T-helper 17 cell (primary cell): ENCODE measurements at places on chromosomes 1 and 21. TPM values are rescaled to one million over a fixed set of nuclear protein-coding genes. Genes with fewer than 3 reads are reported as not detected.

Gene L1TD1
- not detected for total RNA-seq

Gene USH2A
- total RNA-seq: not detected

DNA sequence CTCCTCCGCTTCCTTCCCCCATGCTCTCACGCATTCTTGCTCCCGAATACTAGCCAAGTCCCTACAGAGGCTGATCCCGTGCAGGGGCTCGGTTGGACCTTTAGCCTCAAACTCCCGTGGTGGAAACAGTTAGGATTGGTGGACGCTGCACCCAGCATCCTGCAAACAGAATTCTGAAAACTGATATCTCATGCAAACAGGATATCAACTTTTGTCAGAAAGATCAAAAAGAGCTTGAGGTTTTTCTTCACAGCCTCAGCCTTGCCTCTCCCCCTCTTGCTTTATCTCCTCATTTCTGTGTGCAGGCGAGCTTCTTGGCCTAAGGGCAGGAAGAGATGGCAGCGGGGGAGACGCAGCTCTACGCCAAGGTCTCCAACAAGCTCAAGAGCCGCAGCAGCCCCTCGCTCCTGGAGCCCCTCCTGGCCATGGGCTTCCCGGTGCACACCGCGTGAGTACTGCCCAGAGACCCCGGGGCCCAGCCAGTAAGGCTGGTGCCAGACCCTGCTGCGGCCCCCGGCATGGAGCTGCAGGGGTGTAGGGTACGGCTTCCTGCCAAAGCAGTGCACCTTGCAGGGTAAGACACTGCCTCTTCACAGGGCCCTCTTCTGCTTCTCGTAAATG lies at the start of gene UBASH3A:
Gene UBASH3A, plus strand, starts transcription at position 292 of the 621 bp plus-strand sequence. Its CDS starts 44 bp downstream, at position 336.
- DNase-seq: peak; percentile 11

Gene ATP5PO
- 113 TPM for total RNA-seq

Gene TBX15
- not detected for total RNA-seq

Gene INAVA
- total RNA-seq: 0.25 TPM

Gene HIVEP3
- 13.9 TPM for total RNA-seq

- no peak for DNase-seq
Measured at GRCh38 chr1:55707196-55707595, 492.0 kb upstream of the USP24 start.

Gene BEST4
- 1.4 TPM for total RNA-seq

DNA sequence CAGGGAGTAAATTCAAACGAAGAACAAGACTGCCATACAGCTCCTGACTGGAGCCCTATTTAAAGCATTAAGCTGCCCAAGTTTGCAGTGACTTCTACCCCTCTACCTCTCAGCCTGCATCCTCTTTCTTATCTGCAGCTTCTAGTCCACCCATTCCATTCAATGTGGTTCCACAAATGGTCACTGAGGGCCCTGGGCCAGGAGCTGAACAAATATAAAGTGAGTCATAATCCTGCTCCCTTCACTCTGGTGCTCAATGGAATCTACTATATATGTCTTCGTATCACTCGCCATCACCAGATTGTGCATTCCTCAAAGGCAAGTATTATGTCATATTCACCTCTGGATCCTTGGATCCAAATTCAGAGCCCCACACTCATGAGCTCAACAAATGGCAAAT lies 398.7 kb downstream of the BRINP2 start:
- DNase-seq: no peak

- DNase-seq: no peak
Measured at GRCh38 chr1:203076031-203076511, 9.7 kb downstream of the MYOG start.

Gene TNFRSF25
- 433 TPM for total RNA-seq

Gene SPRR2G
- total RNA-seq: not detected

Gene SH2D5
- total RNA-seq: not detected

Gene IFNLR1
- total RNA-seq: 1.3 TPM

DNA sequence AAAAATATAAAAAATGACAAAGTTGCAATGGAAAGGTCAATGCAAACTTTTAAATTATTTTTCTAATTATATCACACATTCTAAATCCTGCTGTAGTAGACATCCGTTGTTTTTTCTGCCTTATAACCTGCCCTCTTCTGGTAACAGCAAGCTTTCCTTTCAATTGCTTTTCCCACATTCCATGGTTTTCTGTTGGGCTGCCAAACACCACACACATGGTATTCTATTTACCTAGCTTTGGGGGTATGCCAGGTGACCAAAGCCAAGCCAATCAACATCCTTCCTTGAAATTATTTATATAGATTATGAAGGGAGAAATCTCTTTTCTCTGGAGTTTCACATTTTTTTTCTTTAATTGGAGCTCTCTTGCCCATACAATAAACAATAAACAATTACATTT lies 3.4 kb upstream of the LAMC1 start:
- no peak for DNase-seq

GRCh38 chr1:30754684-30755171 lies 2.8 kb downstream of the LAPTM5 start:
- no peak for DNase-seq

Gene STYXL2
- not detected for total RNA-seq

Gene SMIM11
- total RNA-seq: 4.3 TPM

- DNase-seq: no peak
Measured at GRCh38 chr1:238811211-238811879, 575.0 kb upstream of the CHRM3 start.

Gene DPYD
- total RNA-seq: 53.6 TPM

Gene UBE2U
- not detected for total RNA-seq

- DNase-seq: no peak
Measured at GRCh38 chr1:91440847-91441246, 36.2 kb upstream of the HFM1 start.

DNA sequence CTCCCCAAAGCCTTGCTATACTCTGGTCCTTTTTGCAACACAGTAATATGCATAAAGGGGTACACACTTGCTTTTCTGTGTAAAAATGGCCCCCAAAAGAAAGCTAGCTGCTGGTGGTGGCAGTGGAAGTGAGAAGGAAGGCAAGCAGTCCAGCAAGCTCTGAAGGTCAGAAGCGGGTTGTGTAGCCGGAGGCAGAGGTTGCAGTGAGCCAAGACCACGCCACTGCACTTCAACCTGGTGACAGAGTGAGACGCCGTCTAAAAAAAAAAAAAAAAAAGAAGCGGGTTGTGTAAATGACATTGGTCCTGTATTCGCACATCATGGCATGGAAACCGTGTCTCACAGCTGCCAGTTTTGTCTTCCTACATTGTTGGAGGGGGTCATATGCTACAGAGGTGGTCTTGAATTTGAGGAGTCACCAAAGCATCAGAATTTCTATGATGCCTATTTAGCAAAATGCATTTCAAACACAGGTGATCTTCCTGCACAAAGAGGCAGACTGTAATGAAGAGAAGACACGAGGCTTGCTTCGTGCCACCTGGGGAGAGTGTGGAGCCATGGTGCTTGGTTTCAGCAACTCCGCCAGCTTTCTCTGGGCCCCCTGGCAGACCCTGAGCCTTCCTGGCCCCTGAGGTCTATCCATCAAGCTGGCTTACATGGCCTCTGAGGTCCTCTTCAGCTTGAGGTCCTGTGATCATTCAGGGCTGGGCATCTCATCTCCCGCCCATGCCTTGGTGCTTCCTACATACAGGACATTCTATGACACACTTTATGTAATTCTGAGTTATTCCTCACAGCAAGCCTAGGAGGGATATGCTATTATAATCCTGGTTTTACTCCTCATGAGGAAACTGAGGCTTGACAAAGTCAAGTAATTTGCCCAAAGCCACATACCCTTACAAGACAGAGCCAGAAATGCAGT lies 71.0 kb downstream of the TOMM20 start:
- DNase-seq: no peak

Gene GREM2
- 8.5 TPM for total RNA-seq

Gene ERICH3
- not detected for total RNA-seq

DNA sequence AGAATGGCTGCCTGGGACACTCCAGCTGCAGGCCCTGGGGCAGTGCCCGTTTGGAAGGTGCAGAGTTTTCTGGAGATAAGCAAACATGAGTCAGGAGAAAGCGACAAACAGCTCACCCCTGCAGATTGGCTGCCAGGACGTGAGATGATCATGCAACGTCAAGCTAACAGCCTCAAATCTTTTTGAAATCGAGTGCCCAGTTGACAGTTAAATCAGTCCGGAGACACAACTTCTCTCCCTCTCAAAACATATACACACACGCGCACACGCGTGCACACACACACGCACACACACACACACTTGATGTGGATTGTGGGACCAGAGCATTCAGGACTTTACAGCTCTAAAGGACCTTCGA lies 49.4 kb downstream of the TENT5C start:
- no peak for DNase-seq

DNA sequence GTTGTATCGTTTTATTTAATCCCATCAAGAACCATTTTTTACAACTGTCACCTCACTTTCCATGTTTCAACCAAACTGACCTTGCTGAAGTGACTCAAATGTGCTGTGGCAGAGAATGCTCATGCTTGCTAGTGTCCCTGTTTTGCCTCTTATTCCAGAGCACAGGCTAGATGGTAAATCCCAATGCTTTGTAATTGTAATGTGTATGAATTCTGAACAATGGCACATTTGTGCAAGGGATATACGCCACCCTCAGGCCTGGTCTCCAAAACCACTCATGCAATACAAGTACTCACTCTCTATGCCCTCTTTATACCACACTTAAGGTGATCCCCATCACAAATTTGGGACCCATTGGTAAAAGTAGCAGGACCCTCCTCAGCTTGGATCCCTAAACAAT lies 313.6 kb downstream of the HHIPL2 start:
- no peak for DNase-seq

GRCh38 chr1:155913969-155914757 lies 3.0 kb upstream of the RIT1 start:
- DNase-seq: no peak

DNA sequence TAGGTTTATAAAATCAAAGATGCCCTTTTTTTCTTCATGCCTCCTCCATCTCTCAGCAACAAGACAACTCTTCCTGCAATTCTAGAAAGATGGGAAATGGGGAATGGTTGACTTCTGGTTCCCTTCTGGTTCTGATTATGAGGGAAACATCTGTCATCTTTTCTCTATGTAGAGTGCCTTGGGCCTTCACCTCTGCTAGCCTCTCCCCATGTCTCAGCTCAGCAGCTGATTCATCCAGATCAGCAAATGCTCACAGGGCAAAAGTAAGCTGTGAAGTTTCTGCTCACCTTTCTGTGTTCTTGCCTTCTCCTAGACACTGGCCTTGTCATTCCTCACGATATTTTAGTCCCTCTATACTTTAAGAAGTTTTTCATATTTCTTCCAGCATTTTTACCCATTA lies 17.8 kb upstream of the BECN2 start:
- DNase-seq: no peak

DNA sequence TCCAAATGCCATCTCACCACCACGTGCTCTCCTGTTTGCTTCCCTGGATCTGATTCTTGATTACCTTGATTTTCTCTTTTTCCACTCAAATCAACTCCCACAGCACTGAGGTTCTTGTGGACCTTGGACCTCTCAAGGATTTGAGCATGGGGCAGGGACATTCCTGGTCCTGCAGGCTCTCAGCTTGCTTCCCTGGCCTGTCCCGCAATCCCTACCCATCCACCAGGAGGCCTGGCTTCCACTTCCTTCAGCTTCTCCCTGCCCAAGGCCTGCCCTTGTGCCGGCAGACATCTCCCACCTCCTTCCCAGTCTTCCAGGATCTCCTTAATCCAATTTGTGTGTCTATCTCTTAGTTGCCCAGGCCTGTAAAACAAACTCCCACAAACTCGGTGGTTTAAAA lies 21.6 kb downstream of the PLA2G2A start:
- no peak for DNase-seq

Gene LCE6A
- total RNA-seq: not detected

Gene MEX3A
- not detected for total RNA-seq

DNA sequence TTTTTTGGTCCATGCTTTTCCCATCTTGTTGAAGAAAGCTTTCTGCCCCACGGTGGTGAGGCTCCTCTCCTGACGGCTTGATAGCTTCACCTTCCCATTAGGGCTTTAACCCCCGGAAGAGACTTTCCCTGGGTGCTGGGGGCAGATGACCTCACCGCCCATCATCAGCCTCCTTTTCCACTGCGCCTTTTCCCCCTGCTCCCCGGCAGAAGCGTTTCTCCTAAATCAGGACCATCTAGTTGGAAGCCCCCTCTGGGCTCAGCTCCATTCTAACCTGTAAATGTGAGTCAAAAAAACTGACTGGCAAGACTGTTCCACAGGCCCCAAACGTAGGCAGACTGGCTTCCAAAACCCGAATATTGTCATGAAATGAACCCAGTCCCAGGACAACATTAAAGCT lies 6.7 kb downstream of the POFUT2 start:
- no peak for DNase-seq

- DNase-seq: no peak
Measured at GRCh38 chr1:202938287-202938925, 11.4 kb upstream of the KLHL12 start.

Gene SYF2
- 80.6 TPM for total RNA-seq

GRCh38 chr21:15415541-15416261 lies 314.1 kb upstream of the USP25 start:
- DNase-seq: no peak

Gene EFNA4
- 4.9 TPM for total RNA-seq

Gene NR5A2
- total RNA-seq: not detected

- no peak for DNase-seq
Measured at GRCh38 chr1:237737448-237737847, 153.3 kb downstream of the ZP4 start.

DNA sequence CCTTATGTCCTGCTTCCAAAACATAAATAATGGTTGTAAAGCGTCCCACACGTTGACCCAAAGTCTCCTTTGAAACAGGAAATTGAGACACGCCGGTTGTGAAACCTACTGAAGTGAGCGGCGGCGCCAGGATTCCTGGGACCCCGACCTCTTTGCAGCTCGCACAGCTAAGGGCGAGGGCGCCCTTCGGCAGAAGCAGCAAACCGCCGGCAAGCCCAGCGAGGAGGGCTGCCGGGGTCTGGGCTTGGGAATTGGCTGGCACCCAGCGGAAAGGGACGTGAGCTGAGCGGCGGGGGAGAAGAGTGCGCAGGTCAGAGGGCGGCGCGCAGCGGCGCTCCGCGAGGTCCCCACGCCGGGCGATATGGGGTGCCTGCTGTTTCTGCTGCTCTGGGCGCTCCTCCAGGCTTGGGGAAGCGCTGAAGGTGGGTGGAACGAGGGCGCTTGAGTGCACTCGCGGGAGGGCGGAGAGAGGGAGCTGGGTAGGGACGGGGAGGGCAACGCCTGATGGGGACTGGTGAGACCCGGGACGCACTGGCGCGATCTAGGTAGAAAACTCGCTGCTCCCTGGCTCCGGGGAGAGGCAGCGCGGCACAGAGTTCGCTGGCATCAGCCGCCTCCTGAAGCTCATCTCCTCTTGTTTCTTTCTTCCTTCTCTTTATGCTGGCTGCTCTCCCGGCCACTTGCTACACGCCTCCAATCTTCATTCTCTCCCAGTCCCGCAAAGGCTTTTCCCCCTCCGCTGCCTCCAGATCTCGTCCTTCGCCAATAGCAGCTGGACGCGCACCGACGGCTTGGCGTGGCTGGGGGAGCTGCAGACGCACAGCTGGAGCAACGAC lies at the start of gene CD1D:
Gene CD1D, plus strand, starts transcription at position 155 of the 836 bp plus-strand sequence. Its CDS starts 207 bp downstream, at position 362.
- no peak for DNase-seq

- no peak for DNase-seq
Measured at GRCh38 chr1:22685591-22686059, 25.0 kb upstream of the EPHB2 start.

GRCh38 chr1:8424539-8425116 lies 106.7 kb downstream of the SLC45A1 start:
- peak; percentile 25 for DNase-seq

GRCh38 chr21:14535702-14536101 lies 10.4 kb downstream of the SAMSN1 start:
- no peak for DNase-seq

Gene KLHL17
- total RNA-seq: 16.1 TPM

- DNase-seq: no peak
Measured at GRCh38 chr1:151145304-151146071, 943 bp downstream of the SEMA6C start.

- DNase-seq: no peak
Measured at GRCh38 chr1:209838537-209838936, 10.8 kb downstream of the UTP25 start.
